Esophagus squamous epithelium (tissue), 5 donors: ENCODE measurements at places on chromosomes 12 and 14. TPM values are rescaled to one million over a fixed set of nuclear protein-coding genes. Genes with fewer than 3 reads are reported as not detected.

The PROX2 gene
- total RNA-seq: not detected

The ANO6 gene
- 32.7 TPM for total RNA-seq

The TAS2R13 gene
- total RNA-seq: 2.3 TPM

GRCh38 chr12:57452181-57452936 is 2.7 kb upstream of the INHBE start:
- H3K36me3 ChIP-seq: no peaks in the 10 kb centered on the region
- no peaks in the 10 kb centered on the region for H3K4me1 ChIP-seq
- H3K27me3 ChIP-seq: no peaks in the 10 kb centered on the region
- DNase-seq: no peak

- peak overlapping the region; percentile 86 for H3K27ac ChIP-seq
- no peaks in the 10 kb centered on the region for H3K27me3 ChIP-seq
- no peak for DNase-seq
Measured at GRCh38 chr14:68513838-68514607, 278.8 kb downstream of the ZFP36L1 start.

- no peaks in the 10 kb centered on the region for H3K4me1 ChIP-seq
- H3K4me3 ChIP-seq: no peak overlapping the region
- H3K27ac ChIP-seq: peak overlapping the region; percentile 5
- no peak for DNase-seq
- H3K27me3 ChIP-seq: no peaks in the 10 kb centered on the region
- H3K36me3 ChIP-seq: no peaks in the 10 kb centered on the region
Measured at GRCh38 chr12:67939611-67940010, 49.6 kb upstream of the IFNG-AS1 start.

- H3K27me3 ChIP-seq: no peaks in the 10 kb centered on the region
- H3K27ac ChIP-seq: peak overlapping the region; percentile 99
- H3K36me3 ChIP-seq: no peaks in the 10 kb centered on the region
- H3K4me3 ChIP-seq: no peak overlapping the region
- H3K4me1 ChIP-seq: peaks cover 33% of the 10 kb centered on the region
Measured at GRCh38 chr12:49187184-49187583, 1.7 kb downstream of the TUBA1A start.

DNA sequence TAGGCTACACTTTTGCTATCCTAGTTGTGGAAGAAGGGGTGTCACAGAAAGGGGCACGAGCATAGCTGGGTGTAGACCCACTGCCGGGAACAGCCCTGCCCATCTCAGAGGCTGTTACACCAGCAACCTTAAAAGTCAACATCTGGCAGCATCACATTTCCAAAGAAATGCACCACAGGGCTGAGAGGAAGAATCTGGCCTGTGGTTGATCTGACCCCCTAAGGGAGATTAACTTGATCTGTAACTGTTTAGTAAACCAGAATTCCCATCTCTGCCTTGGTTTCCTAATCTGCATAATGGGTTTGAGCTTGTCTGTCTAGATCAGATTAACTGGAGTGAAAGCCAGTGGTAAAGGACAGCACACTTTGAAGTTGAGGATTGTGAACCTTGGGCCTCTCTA is 1.3 kb downstream of the LRP1-AS start:
- no peak for DNase-seq
- no peaks in the 10 kb centered on the region for H3K27me3 ChIP-seq
- H3K4me1 ChIP-seq: peaks cover 44% of the 10 kb centered on the region
- peaks cover 35% of the 10 kb centered on the region for H3K36me3 ChIP-seq

DNA sequence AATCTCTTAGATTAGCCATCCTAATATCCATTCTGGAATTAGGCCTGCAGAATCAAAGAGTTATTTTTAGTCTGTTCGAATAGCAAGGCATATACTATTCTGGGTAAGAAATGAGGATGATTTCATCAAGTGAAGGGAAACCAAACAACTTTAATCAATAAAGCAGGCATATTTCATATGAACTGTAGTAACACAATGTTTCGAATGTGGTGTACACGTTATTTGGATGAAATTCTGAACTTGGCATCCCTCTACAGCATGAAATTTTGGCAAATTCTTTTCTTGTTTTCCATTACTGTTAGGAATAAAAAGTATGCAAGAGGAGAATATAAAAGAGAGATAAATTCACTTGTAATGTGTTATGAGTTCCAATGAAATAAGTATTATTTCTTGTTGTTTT is 1233.3 kb upstream of the SEL1L start:
- H3K27ac ChIP-seq: peak overlapping the region; percentile 18
- no peak for DNase-seq
- no peaks in the 10 kb centered on the region for H3K27me3 ChIP-seq
- H3K4me3 ChIP-seq: no peak overlapping the region

DNA sequence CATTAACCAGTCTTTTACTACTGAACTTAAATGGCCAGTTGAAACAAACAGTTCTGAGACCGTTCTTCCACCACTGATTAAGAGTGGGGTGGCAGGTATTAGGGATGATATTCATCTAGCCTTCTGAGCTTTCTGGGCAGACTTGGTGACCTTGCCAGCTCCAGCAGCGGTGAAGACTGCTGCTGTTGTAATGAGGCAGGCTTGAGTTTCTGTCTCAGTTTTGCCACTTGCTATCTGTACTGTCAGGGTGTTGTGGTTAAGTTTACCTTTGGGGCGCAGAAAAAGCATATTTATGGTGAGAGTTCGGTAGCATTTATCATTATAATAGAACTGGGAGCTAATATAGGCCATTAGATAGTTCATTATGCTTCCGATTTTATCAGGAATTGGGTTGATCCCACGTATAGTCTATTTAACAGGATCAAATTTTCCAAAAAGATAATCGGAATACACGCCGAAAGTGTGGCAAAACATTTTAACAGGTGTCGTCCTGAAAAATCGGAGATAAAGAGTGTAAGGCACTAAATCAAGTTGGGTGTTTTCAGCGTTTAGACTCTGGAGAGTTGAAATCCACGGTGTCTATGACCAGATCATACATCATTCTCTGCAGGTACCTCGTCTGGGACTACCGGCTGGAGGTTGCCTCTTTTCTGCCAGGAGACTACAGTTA is 688 bp upstream of the NECAP1 start:
- DNase-seq: no peak
- H3K27me3 ChIP-seq: no peaks in the 10 kb centered on the region
- H3K4me1 ChIP-seq: no peaks in the 10 kb centered on the region
- no peaks in the 10 kb centered on the region for H3K36me3 ChIP-seq

DNA sequence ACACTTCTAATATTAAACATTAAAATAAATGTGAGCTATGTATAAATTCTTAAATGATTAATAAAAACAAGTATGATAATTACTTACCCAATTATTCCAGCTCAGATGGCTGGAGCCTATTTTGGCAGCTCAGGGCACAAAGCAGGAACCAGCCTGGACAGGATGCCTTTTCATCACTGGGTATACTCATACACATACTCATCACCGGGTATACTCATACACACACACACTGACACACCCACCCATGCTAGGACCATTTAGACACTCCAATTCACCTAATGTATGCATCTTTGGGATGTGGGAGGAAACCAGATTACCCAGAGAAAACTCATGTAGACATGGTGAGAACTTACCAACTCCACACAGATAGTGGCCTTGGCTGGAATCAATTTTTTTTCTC is 57.9 kb upstream of the CNOT2 start:
- DNase-seq: no peak
- no peak overlapping the region for H3K4me3 ChIP-seq
- H3K27me3 ChIP-seq: no peaks in the 10 kb centered on the region
- H3K4me1 ChIP-seq: no peaks in the 10 kb centered on the region
- H3K27ac ChIP-seq: no peak overlapping the region

DNA sequence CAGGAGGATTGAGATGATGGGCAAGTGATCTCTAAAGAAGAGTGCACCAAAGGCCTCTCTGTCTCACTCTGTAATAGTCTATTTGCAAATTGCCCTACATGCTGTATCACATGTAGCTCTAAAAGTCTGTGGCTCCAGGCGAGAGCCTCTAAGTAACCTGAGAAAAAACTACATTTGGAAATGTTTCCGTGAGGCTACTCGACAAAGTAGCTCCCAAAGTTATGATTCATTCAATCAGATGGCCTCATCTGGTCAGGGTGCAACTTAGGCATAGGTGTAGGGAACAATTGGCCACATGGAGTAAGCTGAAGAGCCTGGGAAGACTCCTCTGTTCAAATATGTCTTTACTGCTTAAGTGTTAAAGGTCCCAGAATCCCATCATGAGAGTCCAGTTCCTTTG is 155.4 kb upstream of the PLEKHG7 start:
- no peaks in the 10 kb centered on the region for H3K27me3 ChIP-seq
- peaks cover 20% of the 10 kb centered on the region for H3K4me1 ChIP-seq
- no peaks in the 10 kb centered on the region for H3K36me3 ChIP-seq
- H3K4me3 ChIP-seq: no peak overlapping the region
- DNase-seq: no peak

- H3K27ac ChIP-seq: no peak overlapping the region
- no peak for DNase-seq
- H3K4me3 ChIP-seq: no peak overlapping the region
- H3K36me3 ChIP-seq: no peaks in the 10 kb centered on the region
- no peaks in the 10 kb centered on the region for H3K27me3 ChIP-seq
Measured at GRCh38 chr12:115232455-115233156, 548.6 kb upstream of the TBX3 start.
